ENCODE measurements at places on chromosomes 4 and X.
A peak's percentile ranks its signal among the peaks of the same experiment; 100 is the strongest.

GRCh38 chr4:22473268-22473667 lies 42.6 kb downstream of the ADGRA3 start:
- no peak for DNase-seq

- DNase-seq = no peak
These were observed 13.7 kb upstream of the ZNF185 start for GRCh38 chrX:152884171-152884570.

DNA sequence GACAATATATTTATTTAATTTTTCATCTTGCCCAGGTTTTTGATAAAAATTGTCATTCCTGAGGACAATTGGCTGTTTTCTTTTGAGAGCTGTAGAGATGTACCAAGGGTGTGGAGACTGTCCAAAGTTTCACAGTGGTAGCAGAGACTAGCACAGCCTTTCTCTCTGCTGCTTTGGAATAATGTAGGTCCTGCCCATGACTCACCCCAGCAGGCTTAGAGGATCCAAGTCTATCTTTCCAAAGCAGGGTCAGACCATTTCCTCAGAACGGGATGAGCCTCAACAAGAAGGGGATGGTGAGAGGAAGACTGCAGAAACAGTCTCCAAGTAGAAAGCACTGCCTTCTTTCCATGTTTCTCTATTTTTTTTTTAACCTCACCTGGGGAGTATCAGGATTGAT lies 131.5 kb upstream of the RPL34 start:
- no peak for DNase-seq

- no peak for DNase-seq
These were observed 1.6 kb downstream of the CCNA2 start for GRCh38 chr4:121822047-121822446.

GRCh38 chr4:110630688-110631402 lies 8.0 kb upstream of the PITX2 start:
- no peak for DNase-seq

GRCh38 chr4:111296466-111296865 lies 673.6 kb upstream of the PITX2 start:
- DNase-seq = no peak

DNA sequence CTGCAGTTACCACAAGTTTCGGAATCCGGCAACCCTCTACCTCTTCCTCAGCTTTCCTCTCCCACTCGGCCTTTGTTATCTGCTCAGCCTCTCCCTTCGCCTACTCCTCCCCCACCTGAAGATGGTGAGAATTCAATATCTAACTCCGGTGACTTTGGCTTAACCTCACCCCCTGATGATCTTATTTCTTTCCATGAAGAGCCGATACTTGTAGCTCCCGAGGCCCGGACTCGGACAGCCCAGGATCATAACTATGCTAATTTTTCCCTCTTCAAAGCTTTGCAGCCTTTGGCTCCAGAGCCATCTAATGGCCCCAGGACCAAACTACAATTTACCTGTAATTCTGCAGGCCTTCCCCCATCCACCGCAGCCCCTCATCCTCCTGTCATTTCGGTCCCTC lies 32.0 kb upstream of the MGST2 start:
- DNase-seq = no peak

DNA sequence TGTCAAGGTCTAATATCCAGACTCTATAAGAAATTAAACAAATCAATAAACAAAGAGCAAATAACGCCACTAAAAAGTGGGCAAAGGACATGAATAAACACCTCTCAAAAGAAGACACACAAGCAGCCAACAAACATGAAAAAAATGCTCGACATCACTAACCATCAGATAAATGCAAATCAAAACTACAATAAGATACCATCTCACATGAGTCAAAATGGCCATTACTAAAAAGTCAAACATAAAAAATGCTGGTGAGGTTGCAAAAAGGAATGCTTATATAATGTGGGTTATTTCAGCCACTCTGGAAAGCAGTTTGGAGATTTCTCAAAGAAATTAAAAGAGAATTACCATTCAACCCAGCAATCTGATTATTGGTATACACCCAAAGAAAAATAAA lies 481.1 kb downstream of the STPG2 start:
- no peak for DNase-seq

GRCh38 chr4:131258361-131258760 lies 1890.7 kb upstream of the PCDH10 start:
- DNase-seq = no peak

GRCh38 chr4:149708513-149709130 lies 107.0 kb downstream of the IQCM start:
- no peak for DNase-seq

- no peak for DNase-seq
These were observed 516.8 kb downstream of the INPP4B start for GRCh38 chr4:142329313-142329712.

DNA sequence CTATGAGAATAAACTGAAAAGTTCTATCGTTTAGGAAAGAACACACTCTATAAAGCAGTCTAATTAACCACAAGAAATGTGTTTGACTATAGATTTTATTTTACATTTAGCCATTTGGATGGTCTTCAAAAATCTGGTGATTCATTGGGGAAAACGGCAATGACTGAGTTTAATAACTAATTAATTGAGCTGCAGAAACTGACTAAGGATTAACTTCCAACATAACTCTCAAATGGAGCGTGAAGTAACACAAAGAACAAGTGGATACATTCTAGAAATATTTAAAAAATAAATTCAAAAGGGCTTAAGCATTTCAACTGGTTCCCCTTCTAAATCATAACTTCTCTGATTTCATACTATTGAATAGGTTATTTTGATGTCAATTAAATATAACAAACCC lies 1582.4 kb downstream of the PCDH18 start:
- no peak for DNase-seq

DNA sequence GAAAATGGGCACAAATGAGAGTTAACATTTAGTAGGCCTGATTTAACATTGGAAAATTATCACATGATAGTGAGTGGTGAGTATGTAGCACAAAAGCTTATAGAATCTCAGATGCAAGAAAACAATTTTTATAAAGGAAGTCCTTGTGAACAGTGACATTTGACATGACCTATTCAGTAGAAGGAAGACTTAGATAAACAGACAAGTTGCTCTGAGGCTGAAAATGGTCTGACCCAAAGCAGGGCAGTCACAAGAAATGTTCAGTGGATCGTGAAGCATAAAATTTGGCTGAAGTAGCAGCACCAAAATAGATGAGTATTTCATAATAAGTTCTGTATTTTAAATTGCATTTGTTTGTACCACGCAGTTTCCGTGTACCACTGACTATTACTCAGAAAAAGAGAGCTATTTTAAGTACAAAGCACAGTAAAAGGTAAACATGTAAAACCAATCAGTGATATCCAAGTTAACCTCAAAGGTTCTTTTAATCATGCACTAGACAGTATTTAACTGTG lies 605.7 kb upstream of the PABPC4L start:
- DNase-seq = no peak

GRCh38 chrX:134460005-134460861 lies at the start of gene HPRT1:
Gene HPRT1, plus strand, starts transcription at chrX:134460165. Its CDS starts 147 bp downstream, at chrX:134460312.
- peak; percentile 78 for DNase-seq

GRCh38 chr4:14196131-14196530 lies 568.6 kb upstream of the BOD1L1 start:
- peak; percentile 48 for DNase-seq

DNA sequence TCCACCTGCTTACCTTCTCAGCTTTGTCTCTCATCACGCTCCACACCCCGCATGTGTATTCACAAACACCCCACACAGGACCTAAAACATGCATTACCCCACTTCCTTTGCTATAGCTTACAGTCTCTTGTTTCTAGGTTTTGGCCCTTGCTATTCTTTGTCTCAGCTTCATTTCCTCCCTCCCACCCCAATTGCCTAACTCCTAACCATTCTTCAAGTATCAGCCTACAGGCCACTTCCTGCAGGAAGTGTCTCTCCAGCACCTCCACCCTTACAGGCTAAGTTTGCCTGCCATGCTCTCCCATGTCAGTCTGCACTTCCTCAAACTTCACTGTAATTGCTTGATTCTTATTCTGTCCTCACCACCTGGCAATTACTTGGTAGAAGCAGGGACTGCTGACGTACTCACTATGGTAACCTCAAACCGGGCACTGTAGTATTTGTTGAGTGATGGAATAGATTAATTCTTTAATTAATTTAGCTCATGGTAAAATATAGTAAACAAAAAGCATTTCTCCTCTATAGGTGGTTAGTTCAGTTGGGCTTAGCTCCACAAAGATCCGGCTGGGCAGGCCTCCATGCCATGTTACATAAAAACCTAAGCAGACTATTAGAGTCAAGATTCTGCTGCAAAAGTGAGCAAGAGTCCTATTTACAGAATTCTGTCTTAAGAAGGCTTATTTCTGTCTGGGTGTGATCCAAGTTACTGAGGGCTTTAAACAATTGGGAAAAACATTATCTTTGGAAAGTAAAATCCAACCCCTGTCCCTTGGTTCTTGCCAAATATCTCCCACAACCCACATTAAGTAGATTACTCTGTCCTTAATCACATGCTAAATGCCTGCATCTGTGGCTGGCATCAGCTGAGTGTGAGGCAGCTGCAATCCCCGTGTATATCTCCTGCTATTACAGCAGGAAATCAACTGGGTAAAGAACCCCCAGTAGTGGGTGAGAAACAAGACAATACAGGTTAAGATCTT lies 124.7 kb upstream of the CPEB2 start:
- DNase-seq = no peak

GRCh38 chrX:152926279-152926678 lies 28.4 kb downstream of the ZNF185 start:
- no peak for DNase-seq

DNA sequence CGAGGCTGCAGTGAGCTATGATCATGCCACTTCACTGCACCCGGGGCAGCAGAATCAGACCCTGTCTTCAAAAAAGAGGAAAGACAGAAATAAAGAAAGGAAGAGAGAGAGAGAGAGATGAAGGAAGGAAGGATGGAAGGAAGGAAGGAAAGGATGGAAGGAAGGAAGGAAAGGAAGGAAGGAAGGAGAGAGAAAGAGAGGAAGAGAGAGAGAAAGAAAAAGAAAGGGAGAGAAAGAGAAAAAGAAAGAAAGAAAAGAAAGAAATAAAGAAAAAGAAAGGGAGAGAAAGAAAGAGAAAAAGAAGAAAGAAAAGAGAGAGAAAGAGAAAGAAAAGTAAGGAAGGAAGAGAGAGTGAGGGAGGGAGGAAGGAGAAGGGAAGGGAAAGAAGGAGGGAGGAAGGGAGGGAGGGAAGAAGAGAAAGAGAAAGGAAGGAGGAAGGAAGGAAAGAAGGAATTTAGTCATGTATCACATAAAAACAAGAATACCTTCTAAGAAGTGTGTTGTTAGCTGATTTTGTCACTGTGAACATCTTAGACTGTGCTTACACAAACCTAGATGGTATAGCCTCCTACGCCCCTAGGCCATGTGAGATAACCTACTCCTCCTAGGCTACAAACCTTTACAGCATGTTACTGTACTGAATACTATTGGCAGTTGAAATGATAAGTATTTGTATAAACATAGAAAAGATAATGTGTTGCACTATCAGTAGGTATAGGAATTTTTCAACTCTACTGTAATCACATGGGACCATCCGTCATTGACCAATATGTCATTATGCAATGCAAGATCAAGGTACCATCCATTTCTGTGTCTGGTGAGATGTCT lies 17.4 kb upstream of the AFF1 start:
- DNase-seq = no peak

- no peak for DNase-seq
These were observed 230.0 kb downstream of the CAMK2D start for GRCh38 chr4:113531572-113531971.

DNA sequence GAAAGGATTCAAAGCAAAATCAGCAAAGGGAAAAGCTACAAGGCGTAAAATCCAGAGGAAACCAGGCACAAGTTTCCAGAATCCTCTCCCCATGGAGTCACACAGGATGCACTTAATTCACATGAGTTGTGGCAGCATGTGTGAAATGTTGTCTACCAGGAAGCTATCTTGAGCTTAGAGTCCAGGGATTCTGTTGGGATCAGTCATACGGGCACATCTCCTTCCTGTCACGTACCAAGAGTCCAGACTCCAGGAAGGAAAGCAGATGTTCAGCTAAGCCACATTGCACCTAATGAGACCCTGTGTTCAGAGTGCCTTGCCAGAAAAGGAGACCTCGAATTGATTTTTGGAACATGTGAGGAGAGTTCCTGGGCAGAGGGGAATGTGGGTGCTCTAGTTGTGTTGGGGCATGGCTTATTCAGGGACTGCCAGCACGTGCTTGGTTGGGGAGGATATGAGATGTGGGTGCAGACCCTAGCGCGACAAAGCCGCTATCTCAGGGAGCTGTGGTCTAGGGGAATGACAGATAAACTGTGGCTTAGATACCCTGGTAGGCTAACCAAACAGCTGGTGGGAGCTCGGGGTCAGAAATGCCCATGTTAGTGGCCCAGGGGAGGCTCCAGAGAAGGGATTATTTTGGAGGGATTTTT lies 70.0 kb downstream of the EVC start:
- peak; percentile 24 for DNase-seq

GRCh38 chr4:182494103-182494502 lies 250.9 kb downstream of the TENM3 start:
- DNase-seq = no peak

DNA sequence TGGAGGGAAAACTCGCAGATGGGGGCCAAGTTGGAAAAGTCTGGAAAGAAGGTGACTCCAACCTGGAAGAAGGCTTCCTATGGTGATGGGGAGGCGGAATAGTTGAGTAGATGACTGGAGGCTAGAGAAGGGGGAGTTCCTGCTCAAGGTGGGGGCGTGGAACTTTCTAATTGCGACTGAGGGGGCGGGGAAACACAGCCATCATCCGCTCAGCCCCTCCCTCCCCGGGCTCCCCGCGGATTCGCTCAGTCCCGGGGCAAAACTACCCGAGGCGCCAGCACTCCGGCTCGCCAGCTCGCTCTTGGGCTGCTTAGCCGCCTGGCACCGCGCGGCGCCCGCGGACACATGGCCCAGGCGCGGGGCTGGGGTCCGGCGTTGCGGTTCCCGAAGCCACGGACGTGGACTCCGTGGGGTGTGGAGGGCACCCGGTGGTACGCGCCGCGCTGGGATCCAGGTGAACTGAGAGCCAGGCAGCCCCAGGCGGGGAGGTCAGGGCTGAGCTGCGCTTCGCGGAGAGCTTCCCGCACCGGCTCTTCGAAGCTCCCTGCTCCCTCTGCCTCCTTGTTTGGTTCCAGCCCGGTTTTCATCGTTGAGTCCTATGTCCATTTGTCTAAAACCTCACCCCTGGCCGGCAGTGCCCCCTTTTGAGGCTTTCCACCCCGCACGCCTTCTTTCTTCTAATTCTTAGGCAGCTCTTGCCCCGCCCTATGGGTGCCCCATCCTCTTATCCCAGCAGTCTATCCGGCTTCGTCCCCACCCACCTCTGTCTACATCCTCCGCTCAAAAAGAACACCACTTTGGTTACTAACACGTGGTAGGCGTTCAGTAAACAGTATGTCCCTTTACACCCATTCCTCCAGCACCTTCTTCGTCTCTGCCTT lies 38.9 kb downstream of the STARD8 start:
- no peak for DNase-seq
